ENCODE measurements at places on chromosomes 2 and 18.

GRCh38 chr2:213490087-213490486 lies 205.8 kb downstream of the SPAG16 start:
- no peak for DNase-seq

- DNase-seq: no peak
These were observed 14.0 kb upstream of the BIRC6 start for GRCh38 chr2:32342801-32343200.

DNA sequence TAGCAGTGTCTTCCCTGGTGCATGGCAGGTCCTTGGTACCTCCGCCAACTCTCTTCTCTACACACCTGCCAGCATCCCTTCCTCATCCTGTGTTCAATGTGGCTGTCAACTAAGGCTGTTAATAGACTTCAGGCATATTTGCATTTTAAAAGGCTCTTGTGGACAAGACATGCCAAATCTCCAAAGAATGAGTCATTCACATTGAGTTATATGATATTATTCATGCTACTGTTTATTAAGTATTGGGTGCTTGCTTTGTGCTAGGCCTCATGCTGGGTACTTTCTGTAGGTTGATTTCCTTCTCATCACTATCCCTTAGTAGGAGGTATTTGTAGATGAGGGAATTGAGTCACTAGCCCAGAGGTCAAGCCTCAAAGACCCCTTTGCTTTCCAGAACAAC lies 5.2 kb downstream of the MYO1B start:
- no peak for DNase-seq

DNA sequence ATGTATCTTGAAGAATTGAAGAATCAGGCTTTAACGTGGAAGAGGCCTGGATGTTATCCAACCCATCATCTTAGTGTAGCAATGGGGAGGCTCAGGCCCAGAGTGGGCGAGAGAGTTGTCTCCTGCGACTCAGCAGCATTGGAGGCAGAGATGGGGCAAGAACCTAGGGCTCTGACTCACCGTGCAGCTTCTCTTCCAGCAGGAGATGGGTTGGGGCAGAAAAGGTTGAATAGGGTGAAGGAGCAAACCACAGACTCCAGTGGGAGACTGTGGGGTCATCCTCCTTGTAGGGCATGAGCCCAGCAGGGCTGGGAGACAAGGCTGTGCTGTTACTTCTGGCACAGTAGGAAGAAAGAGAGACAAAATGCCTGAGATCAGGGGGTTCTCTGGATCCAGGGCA lies 1.4 kb downstream of the IL36RN start:
- no peak for DNase-seq

GRCh38 chr2:46657042-46657504 lies 177.7 kb downstream of the TMEM247 start:
- no peak for DNase-seq

- DNase-seq: no peak
These were observed 106.6 kb upstream of the ID2 start for GRCh38 chr2:8575038-8575833.

DNA sequence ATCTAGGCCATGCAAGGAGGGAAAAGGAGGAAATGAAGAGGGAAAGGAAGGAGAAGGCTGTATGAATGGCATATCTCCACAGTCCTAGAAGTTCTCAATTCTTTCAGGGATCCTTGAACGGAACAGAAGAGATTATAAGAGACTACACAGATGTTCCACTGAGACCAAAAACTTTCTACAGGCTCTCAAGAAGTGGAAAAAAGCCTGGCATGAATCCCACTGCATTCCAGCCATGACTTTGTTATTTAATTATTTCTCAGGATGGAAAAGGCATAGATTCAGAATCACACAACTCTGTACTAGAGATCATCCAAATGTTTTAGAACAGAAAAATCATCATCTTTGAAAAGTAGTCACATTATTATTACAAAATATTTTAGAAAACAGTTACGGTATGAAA lies 131.7 kb upstream of the CDH20 start:
- DNase-seq: no peak

DNA sequence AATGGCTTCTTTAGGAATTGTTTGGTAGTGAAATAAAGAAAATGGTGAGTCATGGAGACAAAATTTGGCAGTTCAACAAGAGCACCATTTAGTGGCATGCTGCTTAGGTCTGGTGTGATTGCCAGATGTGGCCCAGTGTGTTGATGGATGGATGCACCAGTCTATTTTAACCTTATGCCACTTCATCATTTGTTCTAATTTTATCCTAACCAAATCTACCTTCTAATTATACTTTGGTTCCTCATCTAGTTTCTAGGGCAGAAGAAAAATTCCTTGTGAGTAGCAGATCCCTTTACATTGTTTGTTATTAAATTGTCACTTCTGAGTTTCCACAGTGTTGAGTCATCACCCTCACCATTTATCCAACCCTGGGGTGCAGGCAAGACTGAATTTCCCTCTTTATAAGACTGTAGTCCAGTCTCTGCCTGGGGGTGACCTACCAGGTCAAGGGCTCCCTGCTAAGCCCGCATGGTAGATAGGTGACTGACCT lies 32.5 kb downstream of the NABP1 start:
- DNase-seq: no peak

GRCh38 chr2:162566666-162567065 lies 222.7 kb downstream of the GCA start:
- no peak for DNase-seq

DNA sequence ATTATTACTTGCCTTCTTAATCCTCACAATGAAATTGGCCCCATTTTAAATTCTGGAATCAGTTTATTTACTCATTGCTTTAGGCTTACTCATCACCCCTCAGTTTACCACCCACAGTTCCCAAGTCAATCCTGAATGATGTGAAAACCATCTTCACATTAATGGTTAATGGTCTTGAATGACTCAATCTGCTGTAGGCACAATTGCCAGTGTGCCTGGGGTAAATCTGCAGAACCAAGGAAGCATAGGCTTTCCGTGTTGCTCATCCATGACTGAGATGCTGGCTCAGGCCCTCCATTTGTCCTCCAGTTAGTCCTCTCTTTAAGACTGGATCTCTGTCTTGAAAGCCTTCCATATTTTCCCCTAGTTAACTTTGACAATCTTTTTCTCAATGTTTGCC lies 164.5 kb downstream of the PMAIP1 start:
- DNase-seq: no peak

DNA sequence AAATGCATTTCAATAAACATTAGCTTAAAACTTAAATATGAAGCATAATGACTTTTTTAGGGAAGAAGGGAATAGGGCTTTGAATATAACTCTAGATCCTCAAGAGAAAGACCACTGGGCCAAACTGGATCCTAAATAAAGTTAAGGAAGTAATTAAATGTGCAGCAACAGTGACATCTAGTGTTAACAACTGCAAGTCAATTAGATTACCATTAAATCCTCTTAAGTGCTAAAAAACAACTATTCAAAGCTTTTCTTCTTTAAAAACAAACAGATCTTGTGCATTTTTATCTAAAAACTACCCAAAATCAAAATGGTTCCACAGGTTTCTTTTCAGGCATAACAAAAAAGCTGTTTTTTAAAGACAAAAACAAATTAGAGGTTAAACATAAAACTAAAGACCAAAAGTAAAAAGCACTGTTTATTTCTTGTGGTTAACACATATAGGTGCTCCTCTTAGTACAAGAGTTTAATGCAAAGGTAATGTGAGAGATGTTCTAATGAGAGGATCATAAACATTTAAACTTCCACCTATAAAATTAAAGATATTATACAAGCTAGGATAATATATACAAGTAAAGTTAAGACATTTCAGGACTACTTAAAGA lies 111.4 kb downstream of the THADA start:
- no peak for DNase-seq

GRCh38 chr2:19020144-19021099 lies 338.0 kb downstream of the OSR1 start:
- DNase-seq: no peak

- DNase-seq: no peak
These were observed 465.9 kb downstream of the ADCYAP1 start for GRCh38 chr18:1370552-1370951.

DNA sequence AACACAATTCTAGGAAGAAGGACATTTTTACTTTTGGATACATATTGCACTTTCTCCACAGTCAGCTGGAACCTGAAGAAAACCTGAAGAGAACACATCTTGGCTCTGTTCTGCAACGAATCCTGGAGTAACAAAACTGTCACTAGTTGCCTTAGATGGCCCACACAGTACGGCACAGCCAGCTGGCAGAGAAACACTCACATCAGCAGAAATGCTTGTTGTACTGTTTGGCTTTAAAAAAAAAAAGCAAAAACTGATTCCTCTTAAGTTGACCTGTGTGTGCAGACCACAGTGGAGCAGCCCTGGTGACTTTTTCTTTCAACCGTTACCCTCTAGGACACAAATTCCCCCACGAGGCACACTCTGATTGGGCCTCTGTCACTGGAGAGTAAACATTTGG lies 152.3 kb upstream of the TWIST2 start:
- no peak for DNase-seq

GRCh38 chr18:34951625-34952379 lies 89.4 kb upstream of the MAPRE2 start:
- no peak for DNase-seq

DNA sequence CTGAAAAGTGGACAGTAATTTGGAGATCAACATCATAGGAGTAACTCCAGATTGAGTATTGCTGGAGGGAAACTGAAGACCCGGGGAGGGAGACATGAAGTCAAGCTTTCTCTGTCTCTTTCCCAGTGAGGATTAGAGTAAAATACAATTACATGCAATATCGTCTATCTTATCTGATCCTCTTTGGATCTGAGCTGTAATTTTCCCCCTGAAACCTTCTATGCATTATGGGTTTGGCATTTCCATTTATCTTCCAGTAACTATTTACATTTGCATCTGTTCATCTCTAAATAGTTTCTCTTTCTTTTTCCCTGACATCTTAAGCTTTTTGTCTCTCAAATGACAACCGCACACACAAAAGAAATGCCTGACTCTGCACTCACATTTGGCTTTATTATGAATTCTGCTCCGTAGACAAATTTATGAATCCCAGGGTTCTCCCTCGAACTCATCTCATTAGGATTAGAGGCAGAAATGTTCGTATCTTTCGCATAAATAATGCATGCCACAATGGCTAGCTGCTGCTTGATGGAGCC lies 113.1 kb downstream of the SPP2 start:
- DNase-seq: no peak

DNA sequence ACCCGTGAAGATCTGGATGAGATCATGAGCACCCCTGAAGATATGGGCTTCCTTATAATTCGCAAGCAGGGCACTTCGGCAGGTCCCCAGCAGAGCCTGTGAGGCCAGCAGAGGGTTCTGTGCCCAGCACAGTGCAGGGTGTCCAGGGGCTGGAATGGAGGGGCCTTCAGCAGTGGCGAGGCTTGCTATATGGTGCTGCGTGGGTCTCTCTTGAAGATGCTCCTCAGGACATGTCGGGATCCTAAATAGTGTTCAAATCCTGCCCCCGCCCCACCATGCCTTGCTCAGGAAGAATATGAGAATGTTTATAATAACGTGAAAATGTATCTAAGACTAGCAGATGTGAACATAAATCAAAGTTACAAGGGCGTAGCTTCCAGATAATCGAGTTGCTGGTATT lies 60.3 kb upstream of the RBM44 start:
- DNase-seq: no peak

GRCh38 chr2:121220995-121221394 lies 64.0 kb downstream of the TFCP2L1 start:
- no peak for DNase-seq

- no peak for DNase-seq
These were observed 141.9 kb upstream of the ID2 start for GRCh38 chr2:8539743-8540551.

- DNase-seq: no peak
These were observed 518.0 kb downstream of the ZNF516 start for GRCh38 chr18:75977081-75977480.

DNA sequence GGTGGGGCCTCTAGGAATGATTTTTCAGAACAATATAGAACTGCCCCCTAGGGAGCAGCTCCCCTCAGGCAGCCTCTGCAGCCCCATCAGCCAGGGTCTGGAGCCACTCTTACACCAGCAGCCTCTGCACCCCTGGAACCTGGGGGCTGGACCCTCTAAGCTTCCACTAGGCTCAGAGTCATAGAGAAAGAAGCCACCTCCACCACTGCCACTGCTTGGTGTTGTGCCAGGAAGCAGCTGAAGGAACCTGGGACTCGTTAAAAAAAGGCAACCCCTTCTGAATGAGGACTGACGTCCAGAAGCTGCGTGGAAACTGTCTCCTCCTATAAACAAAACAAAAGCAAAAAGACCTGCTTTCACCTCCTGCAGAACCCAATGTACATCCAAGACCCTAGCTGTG lies 98.1 kb upstream of the HS6ST1 start:
- no peak for DNase-seq

GRCh38 chr18:3935305-3935704 lies 485.3 kb downstream of the TGIF1 start:
- no peak for DNase-seq

- no peak for DNase-seq
These were observed 175.2 kb upstream of the HS6ST1 start for GRCh38 chr2:128493880-128494279.

DNA sequence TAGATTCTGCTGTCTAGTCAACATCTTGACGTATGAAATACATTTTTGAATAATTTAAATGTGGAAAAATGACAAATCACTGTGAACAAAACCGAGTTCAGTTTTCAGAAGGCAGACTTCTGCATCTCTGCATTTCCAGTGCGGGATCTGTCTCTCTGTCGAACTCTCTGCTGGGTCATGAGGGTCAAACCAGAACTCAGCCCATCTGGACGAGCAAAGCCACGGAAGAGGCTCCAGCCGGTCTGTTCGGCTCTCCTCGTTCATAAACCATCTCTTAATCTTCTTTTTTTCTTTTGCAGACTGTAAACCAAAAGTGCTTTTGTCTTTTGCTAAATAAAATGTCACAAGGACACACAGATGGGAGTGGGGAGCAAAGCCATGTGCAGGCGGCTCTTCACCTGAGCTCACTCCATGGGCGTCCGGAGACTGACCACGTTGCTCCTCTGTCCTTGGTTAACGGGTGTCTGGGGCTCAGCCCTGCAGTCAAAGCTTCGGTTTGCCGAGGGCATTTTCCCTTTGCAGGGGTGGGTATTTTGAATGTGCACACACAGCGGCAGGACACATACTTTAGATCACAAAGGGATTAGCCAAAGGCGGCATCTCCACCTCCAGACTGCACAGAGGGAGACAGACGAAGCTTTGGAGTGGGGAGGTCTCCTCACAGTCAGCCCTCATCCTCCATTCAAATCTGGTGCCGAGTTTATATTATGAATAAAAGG lies 737.9 kb upstream of the SALL3 start:
- no peak for DNase-seq

Data from activated CD8-positive, alpha-beta memory T cell treated with anti-CD3 and anti-CD28 coated beads for 48 hours (primary cell).